Activated CD8-positive, alpha-beta memory T cell treated with anti-CD3 and anti-CD28 coated beads for 36 hours (primary cell): ENCODE measurements at places on chromosomes 11 and 22. TPM values are rescaled to one million over a fixed set of nuclear protein-coding genes. Genes with fewer than 3 reads are reported as not detected.

MS4A6A gene
- not detected for total RNA-seq

NXPE4 gene
- total RNA-seq: not detected

TPBGL gene
- 0.19 TPM for total RNA-seq

TMEM191B gene
- 0.76 TPM for total RNA-seq

OR8G1 gene
- total RNA-seq: not detected

PGA5 gene
- not detected for total RNA-seq

APOA5 gene
- total RNA-seq: not detected

CNIH2 gene
- 2.4 TPM for total RNA-seq
